ENCODE measurements at places on chromosomes 3 and 15. TPM values are rescaled to one million over a fixed set of nuclear protein-coding genes. Genes with fewer than 3 reads are reported as not detected.

Gene ST3GAL6
- total RNA-seq, result 4.0 TPM

Gene HYAL3
- total RNA-seq, result 9.7 TPM

Gene SRGAP3
- 5.9 TPM for total RNA-seq

Gene TRH
- total RNA-seq, result not detected

GRCh38 chr3:168155303-168155702 lies 59.6 kb upstream of the GOLIM4 start:
- DNase-seq, result no peak

- DNase-seq, result no peak
Measured at GRCh38 chr3:84439476-84439875, 519.3 kb upstream of the CADM2 start.

DNA sequence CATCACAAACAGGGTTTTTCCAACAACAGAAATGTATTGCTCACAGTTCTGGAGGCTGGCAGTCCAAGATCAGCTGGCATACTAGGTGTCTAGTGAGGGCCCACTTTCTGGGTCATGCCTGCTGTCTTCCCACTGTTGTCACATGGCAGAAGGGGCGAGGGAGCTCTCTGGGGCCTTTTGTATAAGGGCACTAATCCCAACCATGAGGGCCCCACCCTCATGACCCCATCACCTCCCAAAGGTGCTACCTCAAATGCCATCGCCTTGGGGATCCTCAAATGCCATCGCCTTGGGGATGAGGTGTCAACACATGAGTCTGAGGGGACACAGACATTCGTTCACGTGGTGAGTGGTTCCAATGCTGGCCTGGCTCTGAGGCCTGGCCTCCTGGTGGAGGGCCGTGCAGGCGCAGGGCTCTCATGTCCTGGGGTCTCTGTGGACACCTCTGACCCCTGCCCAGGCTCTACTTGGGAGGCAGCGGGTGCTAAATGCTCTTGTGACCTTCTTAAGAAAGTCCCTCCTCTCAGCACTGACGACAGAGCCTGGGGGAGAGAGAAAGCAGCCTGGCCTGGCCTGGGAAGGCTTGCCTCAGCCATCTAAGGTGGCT lies 16.8 kb downstream of the NUP210 start:
- DNase-seq, result no peak

DNA sequence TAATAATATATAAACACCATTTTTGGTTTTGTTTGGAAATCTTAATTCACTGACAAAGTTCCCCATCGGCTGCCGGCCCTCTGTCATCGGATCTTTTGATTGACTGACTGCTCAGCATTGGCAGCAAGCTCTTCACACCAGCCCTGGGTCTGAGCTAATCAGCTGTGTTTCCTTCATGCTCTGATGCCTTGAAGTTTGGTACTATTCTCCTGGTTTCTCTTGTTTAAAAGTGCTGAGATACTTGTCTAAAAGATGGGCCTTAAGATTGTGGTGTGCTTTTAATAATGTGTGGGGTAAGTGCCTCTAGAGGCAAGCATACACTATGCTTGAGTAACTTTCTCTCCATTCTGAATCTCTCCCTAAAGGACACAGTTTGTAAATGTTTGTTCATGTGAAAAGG lies 415.5 kb upstream of the TPRG1 start:
- DNase-seq, result no peak

- DNase-seq, result no peak
Measured at GRCh38 chr15:66131200-66131599, 122.3 kb downstream of the MEGF11 start.

- DNase-seq, result no peak
Measured at GRCh38 chr3:57731311-57731710, 24.8 kb upstream of the SLMAP start.

- peak; percentile 31 for DNase-seq
Measured at GRCh38 chr3:185549651-185550111, 2.7 kb downstream of the LIPH start.

DNA sequence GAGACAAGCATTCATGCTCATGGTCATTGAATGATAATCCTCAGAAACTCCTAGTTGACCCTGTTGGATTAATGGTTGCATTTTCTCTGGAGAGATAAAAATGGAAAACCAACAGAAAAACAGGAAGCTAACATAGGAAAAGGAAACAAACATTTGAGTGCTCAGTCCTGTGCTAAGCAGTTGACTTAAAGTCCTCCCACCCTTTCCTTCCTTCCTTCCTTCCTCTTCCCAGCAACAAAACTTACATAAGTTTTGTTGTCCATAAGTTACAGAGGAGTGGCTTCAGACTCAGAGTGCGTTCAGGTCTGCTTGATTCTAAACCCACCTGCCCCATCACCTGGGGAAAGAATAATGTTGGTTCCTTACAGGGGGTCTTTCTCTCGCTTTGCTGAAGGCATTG lies 163.8 kb upstream of the RGMA start:
- no peak for DNase-seq

GRCh38 chr15:53453253-53454105 lies 306.0 kb downstream of the WDR72 start:
- DNase-seq, result no peak

GRCh38 chr3:186653080-186653707 lies 12.6 kb upstream of the HRG start:
- DNase-seq, result no peak
